ENCODE measurements at places on chromosomes 12 and 14.

DNA sequence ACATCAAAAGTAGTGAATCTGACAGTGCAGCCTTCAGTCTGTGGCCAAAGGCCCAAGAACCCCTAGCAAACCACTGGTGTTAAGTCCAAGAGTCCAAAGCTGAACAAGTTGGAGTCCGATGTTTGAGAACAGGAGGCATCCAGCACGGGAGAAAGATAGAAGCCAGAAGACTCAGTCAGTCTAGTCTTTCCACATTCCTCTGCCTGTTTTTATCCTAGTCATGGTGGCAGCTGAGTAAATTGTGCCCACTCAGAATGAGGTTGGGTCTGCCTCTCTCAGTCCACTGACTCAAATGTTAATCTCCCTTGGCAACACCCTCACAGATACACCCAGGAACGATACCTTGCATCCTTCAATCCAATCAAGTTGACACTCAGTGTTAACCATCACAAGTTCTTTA is 1255.4 kb downstream of the LRFN5 start:
- DNase-seq = no peak

GRCh38 chr12:15584366-15585041 is 204.7 kb downstream of the EPS8 start:
- DNase-seq = peak; percentile 50

GRCh38 chr12:104143002-104143401 is 5.0 kb upstream of the NFYB start:
- no peak for DNase-seq

- no peak for DNase-seq
These were observed 27.9 kb downstream of the PCNX1 start for GRCh38 chr14:70935135-70935534.

GRCh38 chr14:63788011-63788933 is 60.4 kb upstream of the SGPP1 start:
- no peak for DNase-seq

GRCh38 chr14:54702014-54702491 is 135.1 kb downstream of the SAMD4A start:
- no peak for DNase-seq

All from NCI-H2081 (cell line).